ENCODE measurements at places on chromosomes 11 and 22.
A peak's percentile ranks its signal among the peaks of the same experiment; 100 is the strongest.

- no peak for DNase-seq
Measured at GRCh38 chr11:48064306-48064705, 83.9 kb downstream of the PTPRJ start.

- DNase-seq, result no peak
Measured at GRCh38 chr22:20581503-20582170, 74.2 kb downstream of the MED15 start.

DNA sequence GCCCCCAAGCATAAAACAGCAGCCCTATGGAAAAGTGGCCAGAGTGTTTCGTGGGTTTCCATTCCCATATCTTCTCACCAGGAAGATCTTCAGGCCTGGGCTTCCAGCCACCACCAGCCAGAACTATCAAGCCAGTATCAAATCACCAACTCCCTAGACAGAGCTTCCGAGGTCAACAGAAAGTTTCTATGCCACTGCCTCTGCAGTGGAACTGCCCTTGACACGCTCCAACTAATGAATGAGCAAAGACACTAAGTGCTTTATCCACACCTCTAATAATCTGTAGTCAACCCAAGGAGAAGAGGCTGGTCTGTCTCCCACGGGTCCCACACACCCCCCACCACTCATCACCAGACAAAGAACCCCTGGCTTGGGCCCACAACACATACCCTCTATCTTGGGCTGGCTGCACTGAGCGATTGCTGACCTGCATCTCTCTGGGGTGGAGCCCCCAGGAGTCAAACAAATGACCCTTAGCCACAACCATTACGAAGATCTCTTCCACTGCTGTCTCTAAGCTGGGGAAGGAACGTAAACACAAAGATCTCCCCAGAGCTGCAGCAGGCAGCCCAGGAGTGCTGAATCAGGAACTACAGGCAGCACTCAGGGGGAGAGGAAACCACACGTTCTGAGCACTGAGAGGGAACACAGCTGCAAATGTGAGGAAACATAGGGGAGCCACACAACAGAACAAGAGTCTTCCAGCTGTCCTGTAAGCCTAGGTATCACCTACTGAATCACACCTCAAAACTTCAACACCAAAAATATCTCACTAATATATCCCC is 9.7 kb downstream of the OR5AN1 start:
- DNase-seq, result no peak

DNA sequence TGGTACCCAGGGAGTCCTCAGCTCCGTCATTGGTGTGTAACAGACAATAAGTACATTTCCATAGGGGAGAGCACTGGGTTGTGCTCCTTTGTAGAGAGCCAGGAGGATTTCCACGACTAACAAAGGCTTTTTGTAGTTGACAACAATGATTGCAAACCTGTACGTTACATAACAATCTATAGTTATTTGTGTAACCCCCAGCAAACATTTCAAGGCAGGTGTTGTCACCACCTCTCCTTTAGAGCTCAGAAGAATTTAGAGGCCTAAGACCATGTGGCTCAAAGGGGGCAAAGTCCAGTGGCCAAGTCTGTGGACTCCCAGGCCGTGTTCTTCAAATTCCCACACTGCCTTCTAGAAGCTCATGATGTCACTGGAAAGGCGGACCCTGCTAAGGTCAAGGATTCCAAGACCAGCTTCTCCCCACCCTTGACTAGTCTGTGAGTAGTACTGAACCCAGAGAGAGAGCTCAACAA is 15.8 kb downstream of the RPL27A start:
- no peak for DNase-seq

DNA sequence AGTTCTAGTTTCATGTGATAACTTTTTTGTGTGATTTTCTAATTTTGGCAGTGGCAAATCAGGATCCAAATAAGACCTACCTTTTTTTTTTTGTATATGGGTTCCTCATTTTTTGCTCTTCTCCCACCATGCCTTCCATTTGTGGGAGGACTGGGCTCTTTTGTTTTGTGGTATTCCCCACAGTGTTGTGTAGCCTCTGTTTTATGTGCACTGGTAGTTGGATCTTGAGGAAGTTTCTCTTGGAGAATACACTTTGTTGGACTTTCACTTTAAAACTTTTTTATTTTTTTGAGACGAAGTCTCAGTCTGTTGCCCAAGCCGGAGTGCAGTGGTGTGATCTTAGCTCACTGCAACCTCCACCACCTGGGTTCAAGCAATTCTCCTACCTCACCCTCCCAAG is 39.7 kb downstream of the PPP6R3 start:
- DNase-seq, result no peak

DNA sequence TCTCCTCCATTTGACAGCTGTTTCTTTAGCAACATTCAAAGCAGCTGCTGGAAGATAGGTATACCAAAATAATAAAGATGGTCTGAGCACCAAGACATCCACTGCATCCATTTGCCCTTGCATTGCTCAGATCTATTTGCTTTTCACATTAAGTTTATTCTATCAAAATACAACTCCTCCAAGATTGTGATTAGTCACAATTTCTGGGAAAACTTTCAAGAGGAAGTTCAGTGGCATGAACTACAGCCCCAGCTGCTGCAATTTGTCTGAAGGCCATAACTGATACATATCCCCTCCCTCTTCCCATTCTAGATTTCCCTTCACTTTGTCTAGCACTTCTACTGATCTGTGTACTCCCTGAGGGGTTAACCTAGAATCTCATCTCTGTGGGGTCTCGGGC is 117.5 kb upstream of the CEP126 start:
- no peak for DNase-seq

- no peak for DNase-seq
Measured at GRCh38 chr11:128326791-128327190, 260.6 kb downstream of the ETS1 start.

DNA sequence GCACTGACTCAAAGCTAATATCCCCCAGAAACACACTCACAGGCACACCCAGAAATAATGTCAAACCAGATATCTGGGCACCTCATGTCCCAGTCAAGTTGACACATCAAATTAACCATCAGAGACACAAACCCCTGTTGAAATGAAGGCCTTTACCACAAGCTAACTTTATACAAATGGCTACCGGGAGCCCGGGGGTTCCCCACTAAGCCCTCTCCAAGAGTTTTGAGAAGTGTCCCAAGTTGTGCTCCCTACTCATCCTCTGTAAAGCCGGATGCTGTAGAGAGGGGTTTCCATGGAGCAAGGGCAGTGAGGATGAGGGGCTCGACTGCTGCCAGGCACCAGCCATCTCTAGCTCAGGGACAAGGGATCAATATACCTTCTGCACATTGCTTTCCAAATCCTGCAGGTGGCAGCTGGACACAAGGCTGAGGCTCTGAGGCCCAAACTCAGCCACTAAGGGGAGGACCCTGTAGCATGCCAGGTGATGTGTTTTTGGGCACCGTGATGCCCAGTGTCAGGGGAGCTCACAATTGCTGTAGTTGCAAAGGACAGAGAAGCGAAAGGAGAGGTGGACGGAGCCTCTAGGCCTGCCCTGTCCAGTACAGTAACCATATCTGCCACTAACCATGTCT is 145.7 kb downstream of the TTC17 start:
- peak; percentile 72 for DNase-seq

- DNase-seq, result no peak
Measured at GRCh38 chr11:111531136-111531535, 9.4 kb upstream of the LAYN start.

Measured in iPS-NIHi11 (cell line).